Muscle of back (tissue), 13 donors: ENCODE measurements at places on chromosomes 4 and X.

DNA sequence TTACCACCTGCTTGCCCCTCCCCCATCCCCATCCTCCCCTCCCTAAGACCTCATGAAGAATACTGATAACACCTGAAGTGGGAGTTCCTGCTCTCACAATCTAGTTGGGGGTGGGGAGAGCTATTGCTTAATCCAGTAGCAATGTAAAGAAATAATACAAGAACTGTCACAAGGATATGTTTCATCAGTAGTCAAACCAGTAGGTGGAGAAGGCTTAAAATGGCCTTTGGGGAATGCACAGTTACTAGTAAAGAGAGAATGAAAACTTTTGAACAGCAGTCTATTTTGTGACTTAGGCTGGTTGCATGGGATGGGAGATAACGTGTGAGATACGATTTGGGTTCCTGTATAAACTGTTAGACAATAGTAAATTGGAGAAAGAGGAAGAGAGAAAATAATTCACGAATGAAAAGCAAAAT lies 6.0 kb downstream of the GALNT7 start:
- no peak for DNase-seq

GRCh38 chr4:1415681-1415981 lies 9.4 kb upstream of the NKX1-1 start:
- DNase-seq: no peak

DNA sequence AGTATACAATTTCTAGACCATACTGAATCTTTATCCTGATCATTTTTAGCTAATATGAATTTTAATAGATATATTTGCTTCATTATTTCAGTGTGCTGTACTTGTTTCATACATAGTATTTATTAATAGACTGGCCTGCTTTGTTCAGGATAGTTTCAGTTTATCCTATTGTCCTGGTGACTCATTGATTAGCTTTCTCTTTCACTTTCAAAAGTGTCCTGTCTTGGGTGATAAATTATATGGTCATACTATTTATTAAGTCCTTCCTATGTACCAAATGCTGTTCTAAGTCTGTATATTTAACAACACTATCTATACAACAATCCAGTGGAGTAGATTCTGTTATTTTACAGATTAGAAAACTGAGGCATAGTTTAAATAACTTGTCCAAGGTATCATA lies 153.8 kb upstream of the RAPGEF2 start:
- no peak for DNase-seq

- peak; percentile 24 for DNase-seq
These were observed 345.7 kb upstream of the NR3C2 start for GRCh38 chr4:148787831-148788477.

DNA sequence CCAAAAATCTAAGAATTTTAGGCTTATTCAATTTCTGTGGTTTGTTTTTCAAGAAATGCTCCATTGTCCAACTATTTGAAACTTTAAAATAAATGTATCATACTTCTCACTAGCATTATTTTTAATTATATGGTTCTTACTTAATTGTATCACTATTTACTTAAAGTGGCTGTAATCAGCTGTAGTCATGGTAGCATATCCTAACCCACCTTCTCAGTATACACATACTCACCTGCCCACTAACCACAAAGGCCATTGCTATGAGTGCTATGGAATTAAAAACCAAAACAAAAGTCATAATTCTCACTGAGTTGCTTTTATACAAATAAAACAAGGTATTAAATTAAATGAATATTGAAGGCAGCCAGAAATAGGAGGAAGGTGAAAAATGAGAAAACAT lies 5.0 kb downstream of the FBXO8 start:
- DNase-seq: no peak
